ENCODE measurements at places on chromosomes 11 and 22.

- no peak for DNase-seq
These were observed 10.1 kb downstream of the CCS start for GRCh38 chr11:66603072-66603471.

GRCh38 chr11:87596176-87596575 lies 558.4 kb downstream of the TMEM135 start:
- no peak for DNase-seq

GRCh38 chr11:93775289-93775688 lies 8.8 kb upstream of the MED17 start:
- no peak for DNase-seq

- DNase-seq = peak; percentile 65
These were observed 38.4 kb upstream of the EMID1 start for GRCh38 chr22:29167032-29167911.

- DNase-seq = no peak
These were observed 31.7 kb upstream of the CXCR5 start for GRCh38 chr11:118851970-118852369.

- no peak for DNase-seq
These were observed 78.0 kb upstream of the SHANK2 start for GRCh38 chr11:71330349-71330748.
